ENCODE measurements at places on chromosomes 1 and 21.

DNA sequence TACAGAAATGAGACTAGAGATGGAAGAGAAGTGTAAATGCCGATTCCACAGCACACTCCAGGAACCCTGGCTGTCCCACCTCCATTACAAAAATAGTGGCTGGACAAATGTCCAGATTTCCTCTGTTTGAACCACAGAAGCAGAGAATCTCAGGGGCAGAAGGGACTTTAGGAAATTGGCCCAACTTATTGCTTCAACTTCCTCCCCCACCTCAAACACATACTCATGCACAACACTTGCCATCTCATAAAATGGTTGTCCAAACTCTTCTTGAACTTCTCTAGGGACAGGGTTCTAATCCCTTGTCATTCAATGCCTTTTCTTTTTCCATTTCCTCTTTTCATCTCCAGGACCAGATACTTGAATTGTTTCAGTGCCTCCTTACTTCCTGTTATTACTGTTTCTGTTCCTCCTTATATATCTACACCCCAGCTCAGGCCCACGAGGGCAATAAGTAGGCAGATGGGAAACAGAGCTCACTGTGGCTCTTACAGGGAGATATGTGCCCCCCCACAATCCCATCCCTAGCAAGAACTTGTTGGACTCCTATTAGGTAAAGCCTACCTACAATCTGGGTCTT is 8.5 kb upstream of the B4GALT3 start:
- DNase-seq, result no peak

- no peak for DNase-seq
Measured at GRCh38 chr21:44434568-44434925, 20.8 kb upstream of the LRRC3 start.

DNA sequence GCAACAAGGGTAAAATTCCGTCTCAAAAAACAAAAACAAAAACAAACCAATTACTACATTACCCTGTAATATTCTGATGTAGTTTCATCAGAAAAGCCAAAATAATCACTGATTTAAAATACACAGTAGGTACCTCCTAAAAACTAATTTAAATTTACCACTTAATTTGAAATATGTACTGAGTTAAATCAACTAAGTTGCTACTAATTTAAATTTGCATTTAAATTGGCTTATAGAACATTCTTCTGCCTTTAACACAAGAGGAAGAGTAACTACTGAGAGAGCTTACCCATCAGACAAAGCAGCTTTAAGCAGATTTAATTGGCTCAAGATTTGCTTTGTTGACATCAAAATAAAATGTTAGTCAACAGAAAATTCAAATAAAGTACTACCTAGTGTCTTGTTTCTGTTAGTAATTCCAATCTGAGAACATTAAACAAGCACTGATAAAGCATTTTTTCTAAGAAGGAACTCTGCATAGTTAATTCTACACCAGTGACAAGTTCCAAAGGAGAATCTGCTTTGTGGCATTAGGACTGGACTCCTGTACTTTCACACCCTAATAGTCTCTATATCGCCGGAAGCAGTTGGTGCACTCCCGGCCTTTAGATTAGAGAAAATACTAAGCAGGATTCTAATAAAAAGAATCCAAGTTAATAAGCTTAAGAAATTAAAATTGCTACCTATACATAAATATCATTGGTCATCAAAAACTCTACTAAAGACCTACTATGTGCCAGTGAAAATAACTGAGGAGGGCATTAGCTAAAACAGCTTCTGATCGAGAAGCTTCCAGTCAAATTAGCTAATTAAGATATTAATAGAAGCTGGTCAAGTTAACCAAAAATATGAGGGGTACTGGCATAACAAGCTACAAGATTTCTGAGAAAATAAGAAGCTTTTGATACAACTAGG is 8.4 kb downstream of the LUZP1 start:
- DNase-seq, result no peak

DNA sequence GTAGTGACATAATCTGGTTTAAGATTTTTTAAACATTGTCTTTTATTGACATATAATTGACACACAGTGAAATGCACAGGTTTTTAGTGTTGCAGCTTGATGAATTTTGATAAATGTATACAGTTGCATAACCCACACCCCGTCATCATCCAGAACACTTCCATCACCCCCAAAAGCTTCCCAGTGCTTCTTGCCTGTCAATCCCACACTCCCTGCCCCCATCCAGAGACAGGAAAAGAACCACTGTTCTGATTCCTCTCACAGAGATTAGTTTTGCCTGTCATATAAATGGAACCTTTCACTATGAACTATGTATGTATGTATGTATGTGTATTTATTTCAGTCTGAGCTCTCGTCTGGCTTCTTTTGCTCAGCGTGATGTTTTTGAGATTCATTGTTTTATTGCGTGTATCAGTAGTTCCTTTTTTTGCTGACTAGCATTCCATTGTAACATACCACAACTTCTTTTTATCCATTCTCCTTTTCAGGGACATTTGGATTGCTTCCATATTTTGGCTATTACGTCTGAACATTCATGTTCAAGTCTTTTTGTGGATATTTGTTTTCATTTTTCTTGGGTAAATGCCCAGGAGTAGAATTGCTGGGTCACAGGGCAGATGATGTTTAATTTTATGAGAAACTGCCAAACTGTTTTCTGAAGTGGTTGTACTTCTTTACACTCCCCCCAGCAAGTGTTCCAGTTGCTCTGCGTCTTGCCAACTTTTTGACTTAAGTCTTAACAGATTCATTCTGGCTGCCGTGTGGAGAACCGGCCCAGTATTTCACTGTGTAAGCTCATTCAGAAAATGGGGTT is 8.7 kb downstream of the UBIAD1 start:
- no peak for DNase-seq

- no peak for DNase-seq
Measured at GRCh38 chr1:61605607-61606321, 119.2 kb downstream of the TM2D1 start.

DNA sequence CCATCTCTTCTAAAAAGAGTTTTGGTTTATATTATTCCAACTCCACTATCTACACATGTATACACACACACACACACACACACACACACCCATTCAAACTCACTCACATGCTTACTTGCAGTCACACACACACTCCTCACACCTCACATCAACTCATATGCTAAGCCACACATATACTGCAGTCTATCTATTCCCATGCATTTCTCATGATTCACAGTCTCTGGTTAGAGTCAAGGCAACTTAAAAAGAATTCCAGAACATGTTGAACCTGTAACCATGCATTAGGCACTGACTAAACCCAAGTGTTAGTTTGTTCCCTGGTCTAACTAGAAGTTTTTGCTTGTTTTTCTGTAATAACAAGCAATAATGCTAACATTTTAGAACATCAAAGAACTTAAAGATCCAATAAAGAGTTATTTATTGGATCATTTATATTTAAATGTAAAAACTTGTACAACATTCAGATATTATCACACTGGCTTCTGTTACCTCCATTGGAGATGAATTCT is 931.1 kb downstream of the PLA2G4A start:
- DNase-seq, result no peak

GRCh38 chr1:40291293-40291692 is 25.8 kb downstream of the COL9A2 start:
- no peak for DNase-seq

DNA sequence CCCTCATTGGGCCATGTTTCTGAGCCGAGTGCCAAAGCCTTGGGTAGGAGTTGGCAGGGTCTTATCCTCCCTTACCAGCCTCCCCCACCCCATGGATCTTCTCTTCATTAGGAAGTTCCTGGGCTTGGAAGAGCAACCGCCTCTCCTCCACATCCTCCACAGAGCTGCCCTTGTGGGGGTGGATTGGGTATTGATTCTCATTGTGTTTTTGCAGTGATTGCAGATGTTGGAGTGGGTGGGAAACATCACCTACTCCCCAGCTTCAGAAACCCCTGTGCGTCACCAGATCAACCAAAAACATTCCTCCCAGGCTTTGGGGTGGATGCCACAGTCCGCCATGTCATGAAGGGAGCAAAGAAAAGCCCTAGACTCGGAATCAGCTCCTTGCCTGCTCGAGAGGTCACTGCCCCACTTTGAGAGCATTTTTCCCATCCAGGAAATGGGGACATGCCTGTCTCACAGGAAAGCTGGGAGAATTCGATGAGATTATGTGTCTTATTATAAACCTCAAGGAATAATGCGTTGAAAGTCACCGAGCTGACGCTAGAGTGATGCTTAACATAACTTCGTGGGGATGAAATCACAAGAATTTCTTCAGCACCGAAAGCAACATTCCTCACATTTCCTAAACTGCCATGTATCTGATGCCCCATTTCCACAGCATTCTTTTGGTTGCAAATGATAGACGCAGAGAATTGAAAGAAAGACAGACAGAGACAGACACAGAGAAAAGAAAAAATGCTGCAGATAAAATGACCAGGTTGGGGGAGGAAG is 44.7 kb upstream of the ZBTB40 start:
- DNase-seq, result no peak

GRCh38 chr1:177413982-177414596 is 243.3 kb downstream of the BRINP2 start:
- DNase-seq, result no peak

DNA sequence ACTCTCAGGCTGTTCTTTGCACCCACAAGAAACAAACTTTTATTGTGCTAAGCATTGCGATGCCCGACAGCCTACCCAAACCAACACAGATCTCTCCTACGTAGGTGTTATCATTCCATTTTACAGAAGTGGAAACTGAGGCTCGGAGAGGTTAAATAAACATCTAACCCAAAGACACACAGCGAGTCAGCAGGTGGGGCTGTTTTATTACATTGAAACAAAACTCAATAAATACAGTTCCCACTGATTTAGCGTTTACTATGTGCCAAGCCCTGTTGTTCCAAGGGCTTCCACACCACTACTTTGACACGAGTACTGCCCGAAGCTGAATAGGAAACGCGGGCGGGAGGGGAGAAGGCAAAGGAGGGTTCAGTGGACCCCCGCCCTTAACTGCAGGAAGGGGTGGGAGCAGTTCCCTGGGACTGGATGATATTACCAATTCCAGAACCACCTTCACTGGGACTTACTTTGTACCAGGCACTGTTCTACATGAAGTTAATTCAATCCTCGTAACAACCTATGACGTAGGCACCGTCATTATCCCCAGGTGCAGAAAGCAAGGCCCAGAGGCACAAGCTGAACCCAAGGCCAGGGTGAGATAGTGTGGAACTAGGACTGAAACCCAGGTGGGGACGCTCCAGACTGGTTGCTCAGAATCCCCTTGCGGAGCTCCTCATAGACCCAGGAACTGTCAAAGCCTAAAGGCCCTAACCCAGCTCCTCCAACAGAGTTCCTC is 19.3 kb upstream of the ALDH4A1 start:
- no peak for DNase-seq

DNA sequence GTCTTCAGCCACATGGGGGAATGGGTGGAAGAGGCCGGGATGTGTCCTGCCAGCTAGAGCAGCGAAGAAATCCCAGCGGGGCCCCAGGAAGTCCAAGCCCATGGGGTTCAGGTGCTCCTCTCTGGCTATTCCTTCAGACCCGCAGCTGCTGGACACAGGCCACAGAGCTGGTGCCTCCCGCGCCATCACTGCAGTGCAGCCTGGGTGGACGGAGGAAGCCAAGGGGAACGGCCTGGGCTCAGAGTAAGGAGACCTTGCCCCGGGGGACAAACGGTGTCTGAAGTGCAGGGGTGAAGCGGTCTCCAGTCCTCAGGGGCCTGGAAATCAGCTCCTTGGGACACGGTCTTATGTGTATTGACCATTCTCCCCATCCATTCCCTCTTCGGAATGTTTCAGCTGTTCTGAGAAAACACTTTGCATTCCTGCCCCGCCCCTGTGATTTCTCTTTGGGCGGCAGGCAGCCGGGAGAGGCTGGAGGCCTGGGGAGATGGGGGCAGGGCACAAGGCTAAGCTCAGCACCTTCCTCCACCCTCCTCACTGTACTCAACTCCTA is 18.4 kb downstream of the MTHFR start:
- no peak for DNase-seq

GRCh38 chr1:186207391-186208085 is 167.5 kb downstream of the TPR start:
- DNase-seq, result no peak

- no peak for DNase-seq
Measured at GRCh38 chr1:188420177-188420576, 1591.4 kb downstream of the PLA2G4A start.

DNA sequence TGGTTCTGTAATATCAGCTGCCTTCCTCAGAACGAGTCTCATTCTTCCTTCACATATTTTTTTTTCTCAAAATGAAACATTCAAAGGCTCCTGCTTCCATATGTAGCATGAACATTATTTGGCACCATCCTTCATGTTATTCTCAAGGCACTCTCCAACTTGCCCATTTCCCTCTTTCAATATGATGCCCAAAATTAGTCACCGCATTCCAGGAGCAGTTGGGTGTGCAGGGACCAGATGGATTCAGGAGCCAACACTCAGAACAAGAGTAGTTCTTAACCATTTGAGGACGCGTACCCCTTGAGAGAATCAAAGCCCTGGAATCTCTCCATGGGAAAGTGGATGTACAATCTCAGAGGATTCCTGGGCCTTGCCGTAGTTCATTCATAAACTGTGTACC is 50.3 kb downstream of the KCNK1 start:
- DNase-seq, result no peak

GRCh38 chr1:14120895-14121294 is 420.9 kb downstream of the PRDM2 start:
- DNase-seq, result no peak

- no peak for DNase-seq
Measured at GRCh38 chr21:34771512-34772028, 102.8 kb downstream of the CLIC6 start.

DNA sequence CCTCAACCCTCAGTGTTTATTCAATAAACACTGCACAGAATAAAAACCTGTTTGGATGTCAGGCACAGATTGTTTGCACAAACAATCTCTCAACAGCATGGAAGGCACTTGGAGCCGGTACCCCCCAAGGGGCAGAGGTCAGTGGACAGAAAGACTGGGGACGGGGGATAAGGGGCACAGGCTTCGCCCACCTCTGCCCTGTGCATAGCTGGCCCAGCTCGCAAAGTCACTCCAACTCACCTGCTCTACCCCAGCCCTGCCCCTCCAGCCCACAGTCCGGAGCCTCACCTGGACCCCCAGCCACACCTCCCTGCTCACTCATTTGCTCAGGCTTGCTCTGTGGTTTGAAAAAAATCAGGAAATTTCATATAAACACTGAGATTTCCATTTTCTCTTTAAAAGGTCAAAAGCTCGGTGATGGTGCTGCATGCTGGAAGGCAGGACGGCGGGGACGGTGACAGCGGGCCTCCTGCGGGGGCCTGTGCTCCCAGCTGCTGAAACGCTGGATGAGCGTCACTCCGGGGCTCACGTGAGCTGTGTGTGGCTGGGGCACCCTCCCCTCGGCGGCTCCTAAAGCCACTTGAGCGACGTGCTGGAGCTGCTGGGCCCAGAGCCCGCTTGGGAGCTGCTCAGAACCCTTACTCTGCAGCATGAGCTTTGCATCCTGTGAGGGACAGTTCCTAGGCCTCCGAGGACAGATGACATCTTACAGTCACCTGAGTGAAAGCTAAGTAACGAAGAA is 54.5 kb downstream of the PRDM15 start:
- DNase-seq, result no peak

DNA sequence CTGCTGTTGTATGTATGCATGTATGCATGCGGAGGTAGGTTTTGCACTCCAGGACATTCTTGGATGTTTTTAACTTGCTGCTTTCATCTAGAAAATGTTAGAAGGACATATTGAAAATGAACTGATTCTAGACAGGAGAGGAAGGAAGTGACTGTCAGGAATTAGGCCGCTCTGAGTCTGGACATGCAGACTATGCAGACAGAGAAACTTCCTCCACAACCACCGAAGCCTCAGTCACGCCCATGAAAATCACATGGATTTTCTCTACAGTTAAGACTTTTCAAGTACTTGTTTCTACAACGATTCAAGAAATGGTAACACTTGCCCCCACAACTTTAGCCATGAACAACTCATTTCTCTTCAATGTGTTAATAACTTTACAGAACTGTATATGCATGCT is 211.1 kb downstream of the SMYD3 start:
- DNase-seq, result no peak
